ENCODE measurements at places on chromosomes 16 and 17.

GRCh38 chr17:14310605-14311004 is 9.7 kb downstream of the HS3ST3B1 start:
- no peak for DNase-seq

- no peak for DNase-seq
These were observed 1.5 kb downstream of the SOCS7 start for GRCh38 chr17:38353086-38353604.

DNA sequence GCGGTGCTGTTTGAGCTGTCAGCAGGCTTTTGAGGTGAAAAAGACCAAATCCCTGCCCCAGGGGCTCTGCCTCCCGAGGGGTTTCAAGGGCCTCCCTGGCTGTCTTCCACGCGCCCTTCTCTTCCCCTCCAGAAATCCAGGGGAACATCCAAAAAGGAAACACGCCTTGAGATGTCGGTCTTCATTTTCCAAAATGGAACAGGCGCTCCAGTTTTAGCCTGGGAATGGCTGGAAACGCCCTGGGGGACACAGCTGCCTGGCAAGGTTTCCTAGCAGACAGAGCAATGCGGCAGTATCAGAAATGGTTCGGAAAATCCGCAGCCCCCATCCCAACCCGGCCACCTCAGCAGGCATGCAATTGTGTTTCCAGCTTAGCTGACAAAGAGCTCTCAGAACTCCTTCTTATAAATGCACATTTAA is 16.6 kb upstream of the LITAF start:
- DNase-seq: no peak

DNA sequence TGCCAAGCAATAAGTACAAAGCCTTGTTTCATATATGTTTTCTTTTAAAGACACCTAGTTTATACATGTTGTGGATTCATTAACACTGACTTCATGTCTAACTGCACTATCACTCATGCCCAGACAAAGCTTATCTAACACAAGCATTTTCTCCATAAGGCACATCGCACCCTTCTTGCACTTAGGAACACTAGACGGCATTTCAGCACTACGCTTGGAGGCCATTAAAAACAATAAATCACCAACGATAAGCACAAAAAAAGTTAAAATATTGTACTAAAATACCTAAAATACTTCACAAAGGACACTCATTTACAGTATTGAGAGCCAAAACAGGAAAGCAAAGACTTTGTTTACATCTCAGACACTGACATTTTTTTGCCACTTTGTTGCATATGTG is 39.0 kb upstream of the TEKT3 start:
- no peak for DNase-seq

GRCh38 chr17:55283256-55283965 is 18.7 kb downstream of the HLF start:
- DNase-seq: no peak

GRCh38 chr17:51263006-51263405 is 2.7 kb downstream of the UTP18 start:
- no peak for DNase-seq

GRCh38 chr16:10641953-10642949 is 52.5 kb downstream of the TEKT5 start:
- DNase-seq: no peak

GRCh38 chr17:19705771-19706770 is 10.3 kb downstream of the SLC47A2 start:
- DNase-seq: no peak

DNA sequence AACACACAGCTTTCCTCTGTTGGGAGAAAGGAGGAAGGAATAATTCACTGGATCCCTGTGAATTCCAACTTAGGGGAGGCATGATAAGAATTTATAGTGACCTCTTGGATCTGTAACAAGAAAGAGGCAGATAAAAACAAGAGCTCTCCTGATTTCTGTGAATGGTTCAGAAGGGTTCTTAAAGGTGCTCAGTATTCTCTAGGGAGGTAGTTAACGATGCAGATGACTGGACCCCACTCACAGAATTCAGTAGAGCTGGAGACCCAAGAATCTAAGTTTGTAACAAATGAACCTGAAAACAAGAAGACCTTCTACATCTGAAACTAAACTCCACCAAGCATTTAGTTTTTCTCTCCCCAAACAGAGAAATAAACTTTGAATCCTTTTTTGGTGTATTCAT is 8.6 kb downstream of the ZNRF1 start:
- no peak for DNase-seq

- no peak for DNase-seq
These were observed 22.6 kb downstream of the SRCIN1 start for GRCh38 chr17:38583176-38583575.

DNA sequence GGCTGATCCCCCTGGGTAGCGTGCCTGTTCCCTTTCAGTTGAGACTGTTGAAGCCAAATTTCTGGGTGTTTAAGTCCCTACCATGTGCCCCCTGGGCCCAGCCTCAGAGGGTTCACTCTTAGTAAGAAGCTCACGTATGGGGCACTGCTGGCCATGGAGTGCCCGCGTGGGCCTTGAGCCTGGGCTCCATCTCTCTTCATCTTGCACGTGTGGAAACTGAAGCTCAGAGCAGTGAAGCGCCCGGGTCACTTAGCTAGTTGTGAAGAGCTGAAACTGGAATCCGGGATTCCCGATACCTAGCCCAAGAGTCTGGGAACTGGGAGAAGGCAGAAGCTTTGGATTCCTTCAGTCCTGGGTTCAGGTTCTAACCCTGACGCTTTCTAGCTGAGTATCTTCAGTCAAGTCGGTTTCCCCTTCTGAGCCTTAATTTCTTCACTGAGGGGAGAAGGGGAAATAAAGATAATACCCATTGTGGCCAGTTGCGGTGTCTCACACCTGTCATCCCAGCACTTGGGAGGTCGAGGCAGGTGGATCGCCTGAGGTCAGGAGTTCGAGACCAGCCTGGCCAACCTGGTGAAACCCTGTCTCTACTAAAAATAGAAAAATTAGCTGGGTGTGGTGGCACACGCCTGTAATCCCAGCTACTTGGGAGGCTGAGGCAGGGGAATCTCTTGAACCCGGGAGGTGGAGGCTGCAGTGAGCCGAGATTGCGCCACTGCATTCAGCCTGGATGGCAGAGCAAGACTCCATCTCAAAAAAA is 103.9 kb downstream of the OR1D5 start:
- DNase-seq: no peak

- DNase-seq: no peak
These were observed 412.0 kb downstream of the SHISA9 start for GRCh38 chr16:13313351-13313750.
